ENCODE measurements at places on chromosomes 5 and 9. TPM values are rescaled to one million over a fixed set of nuclear protein-coding genes. Genes with fewer than 3 reads are reported as not detected.

DNA sequence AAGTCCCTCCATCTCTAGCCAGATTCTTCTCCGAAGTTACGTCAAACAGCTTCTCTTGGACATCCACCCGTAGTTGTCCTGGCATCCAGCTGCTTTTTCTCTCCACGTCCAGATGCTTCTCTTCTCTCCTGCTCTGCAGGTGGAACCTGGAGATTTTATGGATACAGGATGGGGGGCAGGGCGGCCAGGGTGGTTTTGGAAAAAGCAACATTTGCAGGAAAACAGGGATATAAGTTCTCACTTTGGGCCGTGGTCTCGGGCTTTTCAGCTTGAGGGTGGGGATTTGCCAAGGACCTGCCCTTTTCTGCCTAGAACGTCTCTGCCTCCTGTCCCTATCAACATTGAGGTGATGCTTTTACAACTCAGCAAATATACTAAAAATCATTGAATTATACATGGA is 1941.6 kb upstream of the C9orf72 start:
- no peak for DNase-seq

GRCh38 chr9:86531971-86532640 is 177.9 kb upstream of the TUT7 start:
- DNase-seq: no peak

- DNase-seq: no peak
These were observed 251.6 kb downstream of the MPDZ start for GRCh38 chr9:13027879-13028278.

GRCh38 chr5:151477101-151477500 is 29.7 kb downstream of the SLC36A1 start:
- no peak for DNase-seq

GLDC gene
- 21.6 TPM for polyA plus RNA-seq

ACOT12 gene
- polyA plus RNA-seq: 1.1 TPM

- no peak for DNase-seq
These were observed 205.6 kb downstream of the GADD45G start for GRCh38 chr9:89810431-89810830.

DNA sequence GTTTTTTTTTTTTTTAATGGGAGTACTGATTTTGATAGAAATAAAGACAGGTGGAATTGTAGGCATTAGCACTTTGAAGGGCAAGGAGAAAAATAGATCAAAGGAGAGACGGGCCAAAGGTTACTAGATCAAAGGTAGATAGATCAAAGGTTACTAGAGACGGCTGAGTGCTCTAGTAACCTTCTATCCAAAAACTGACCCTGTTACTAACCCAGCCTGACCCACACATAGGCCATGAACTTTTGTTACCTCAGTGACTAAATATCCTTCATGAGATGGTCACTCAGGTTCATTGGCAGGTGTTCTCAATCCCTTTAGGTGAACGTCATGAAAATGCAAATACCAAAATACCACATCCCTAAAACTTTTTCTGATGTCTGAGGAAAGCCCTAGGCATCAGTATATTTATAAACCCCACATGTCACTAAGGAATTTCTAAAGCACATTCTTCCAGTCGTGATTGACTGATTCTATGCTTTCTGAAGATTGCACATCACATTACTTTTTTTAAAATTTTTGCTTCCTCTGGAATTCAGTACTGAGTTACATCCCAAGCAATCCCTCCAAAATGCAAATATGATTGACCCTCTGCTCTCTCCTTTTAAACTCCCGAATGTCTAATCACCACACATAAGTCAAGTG is 772.7 kb downstream of the BRINP1 start:
- DNase-seq: no peak

TMEM215 gene
- polyA plus RNA-seq: 0.05 TPM
